ENCODE measurements at places on chromosomes 12 and 14.

DNA sequence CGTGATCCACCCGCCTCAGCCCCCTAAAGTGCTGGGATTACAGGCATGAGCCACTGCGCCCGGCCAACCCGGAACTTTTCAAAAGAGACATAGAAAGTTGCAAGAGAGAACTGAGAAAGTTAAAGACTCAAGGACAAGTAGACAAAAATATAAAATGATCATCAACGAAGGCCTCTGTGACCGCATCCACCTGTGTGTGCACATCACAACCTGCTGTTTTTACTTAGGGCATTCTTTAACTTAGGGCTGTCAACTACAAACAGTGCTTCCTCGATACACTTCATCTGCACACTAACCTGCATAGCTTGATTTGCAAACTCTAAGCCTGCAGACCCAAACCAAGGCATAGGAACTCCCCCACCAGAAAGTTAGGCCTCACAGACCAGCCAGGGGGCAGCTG lies 14.8 kb downstream of the P2RX2 start:
- DNase-seq: no peak

GRCh38 chr14:93970965-93971634 lies 5.3 kb downstream of the ASB2 start:
- DNase-seq: no peak

- no peak for DNase-seq
Observed at GRCh38 chr14:88605594-88605993, 42.8 kb downstream of the ZC3H14 start.

- no peak for DNase-seq
Observed at GRCh38 chr14:56324454-56324853, 206.2 kb downstream of the PELI2 start.

GRCh38 chr14:77203611-77204458 lies 22.2 kb downstream of the TMEM63C start:
- DNase-seq: no peak
